Activated CD4-positive, alpha-beta T cell treated with anti-CD3 and anti-CD28 coated beads for 24 hours (primary cell): ENCODE measurements at places on chromosomes 6 and 20.

DNA sequence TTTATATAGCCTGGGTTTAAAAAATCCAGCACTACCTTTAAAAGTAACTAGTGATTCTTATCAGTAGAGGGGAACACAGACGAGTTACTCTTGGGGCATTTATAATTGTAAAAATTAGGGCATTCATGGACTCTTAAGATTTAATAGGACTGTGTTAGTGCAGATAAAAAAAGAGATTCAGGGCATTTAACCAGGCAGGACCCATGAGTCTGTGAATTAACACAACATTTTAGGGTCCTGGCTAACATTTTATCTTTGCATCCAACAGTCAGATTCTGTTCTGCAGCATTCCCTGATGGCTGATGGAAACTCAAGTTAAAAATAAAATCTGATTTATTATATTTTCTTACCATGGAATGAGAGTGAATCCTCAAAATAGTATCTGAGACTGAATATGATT lies 774.3 kb downstream of the PHF3 start:
- no peak for DNase-seq

GRCh38 chr6:136401749-136402148 lies 112.1 kb upstream of the BCLAF1 start:
- DNase-seq = no peak

GRCh38 chr20:44835661-44836221 lies 25.4 kb upstream of the RIMS4 start:
- DNase-seq = no peak

GRCh38 chr6:105644073-105644489 lies 241.2 kb upstream of the PREP start:
- DNase-seq = no peak

GRCh38 chr6:111564482-111564945 lies 41.2 kb downstream of the TRAF3IP2 start:
- no peak for DNase-seq

- DNase-seq = no peak
Observed at GRCh38 chr6:11592294-11592906, 54.9 kb downstream of the TMEM170B start.

DNA sequence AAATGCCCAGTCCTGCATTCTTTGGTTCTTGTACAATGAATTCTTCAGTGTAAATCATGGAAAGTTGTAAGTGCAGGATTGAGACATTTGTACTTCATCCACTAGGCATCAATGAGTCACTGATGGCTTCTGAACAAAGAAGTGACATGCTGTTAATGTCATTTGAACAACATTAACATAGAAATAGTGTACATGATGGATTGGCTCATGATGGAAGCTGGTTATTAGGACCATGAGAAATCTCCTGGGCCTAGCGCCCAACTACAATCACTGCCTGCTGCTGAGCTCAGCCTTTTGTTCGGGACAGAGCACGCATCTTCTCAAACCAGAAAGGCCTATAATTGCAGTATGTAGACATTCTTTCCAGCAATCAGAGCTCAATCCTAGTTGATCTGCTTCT lies 316.8 kb upstream of the TSHZ2 start:
- no peak for DNase-seq

- no peak for DNase-seq
Observed at GRCh38 chr20:38114353-38114791, 50.7 kb downstream of the TGM2 start.

DNA sequence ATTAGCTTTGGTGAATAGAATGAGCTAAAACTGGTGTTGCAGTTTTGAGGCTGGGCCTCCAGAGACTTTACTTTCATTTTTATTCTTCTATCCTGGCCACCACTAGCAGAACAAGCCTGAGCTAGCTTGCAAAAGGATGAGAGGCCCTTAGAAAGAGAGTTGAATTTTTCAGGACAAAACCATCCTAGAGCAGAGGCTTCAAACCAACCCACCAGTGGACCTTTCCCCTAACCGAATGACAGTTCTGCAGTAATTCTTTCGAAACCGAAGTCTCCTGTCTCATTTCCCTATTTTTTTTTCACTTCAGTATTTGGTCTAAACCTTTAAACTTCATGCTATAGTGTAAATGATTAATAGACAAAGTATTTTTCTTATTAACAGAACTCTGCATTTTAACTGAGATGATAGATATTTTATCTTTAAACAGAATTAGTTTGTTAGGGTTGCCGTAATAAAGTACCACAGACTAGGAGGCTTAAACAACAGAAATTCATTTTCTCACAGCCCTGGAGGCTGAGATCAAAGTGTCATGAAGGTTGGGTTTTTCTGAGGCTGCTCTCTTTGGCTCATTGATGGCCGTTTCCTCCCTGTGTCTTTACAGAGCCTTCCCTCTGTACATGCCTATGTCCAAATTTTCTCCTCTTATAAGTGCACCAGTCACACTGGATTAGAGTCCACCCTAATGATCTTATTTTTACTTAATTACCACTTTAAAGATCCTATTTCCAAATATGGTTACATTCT lies 80.6 kb upstream of the PAK5 start:
- DNase-seq = no peak

GRCh38 chr6:157699777-157700636 lies 123.0 kb upstream of the SNX9 start:
- DNase-seq = no peak

DNA sequence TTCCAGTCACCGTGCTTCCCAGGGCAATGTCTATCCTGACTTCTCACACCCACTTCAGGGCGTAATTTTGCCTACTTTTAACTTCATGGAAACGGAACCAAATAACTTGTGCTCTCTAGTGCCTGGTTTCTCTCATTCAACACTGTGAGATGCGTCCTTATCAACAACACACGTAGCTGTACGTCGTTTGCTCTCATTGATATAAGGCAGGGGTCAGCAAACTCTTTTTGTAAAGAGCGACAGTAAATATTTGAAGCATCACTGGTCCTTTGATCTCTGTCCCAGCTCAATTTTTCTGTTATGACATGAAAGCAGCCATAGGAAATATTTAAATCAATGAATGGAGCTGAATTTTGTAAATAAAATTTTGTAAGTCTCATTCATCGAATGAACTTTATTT lies 239.3 kb upstream of the KCNG1 start:
- no peak for DNase-seq

GRCh38 chr6:36633915-36634314 lies 39.8 kb downstream of the SRSF3 start:
- no peak for DNase-seq

DNA sequence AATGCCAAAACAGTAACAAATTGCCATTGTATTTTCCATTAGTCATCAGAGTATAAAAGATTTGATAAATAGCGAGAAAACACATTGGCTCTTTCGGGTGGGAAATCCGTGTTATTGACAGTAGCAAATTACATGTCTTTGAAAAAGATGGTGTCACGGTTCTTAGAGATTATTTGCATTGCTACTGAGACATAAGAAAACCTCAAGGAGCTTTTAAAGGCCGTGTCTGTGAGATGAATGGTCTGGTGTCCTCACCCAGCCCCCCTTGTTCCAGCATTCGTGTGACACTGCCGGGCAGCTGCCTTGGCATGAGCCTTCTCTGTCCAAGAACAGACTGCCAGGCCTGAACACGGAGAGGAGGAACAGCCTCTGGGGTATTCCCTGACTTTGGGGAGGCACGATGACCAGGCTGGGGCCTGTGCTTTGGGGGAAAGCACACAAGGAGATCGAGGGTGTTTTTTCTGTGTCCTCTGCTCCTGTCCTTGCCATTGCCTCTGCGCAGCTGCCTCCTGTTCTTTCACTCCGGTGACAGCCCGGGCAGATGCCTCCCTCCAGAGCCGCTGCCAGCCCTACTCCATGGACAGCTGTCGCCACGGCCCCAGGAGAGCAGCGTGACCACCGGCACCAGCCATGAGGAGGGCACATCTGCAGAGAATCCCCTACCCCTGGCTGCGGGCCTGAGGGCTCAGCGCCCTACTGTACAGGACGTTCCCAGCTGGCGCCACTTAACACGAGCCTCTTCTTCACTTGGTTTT lies 167.7 kb upstream of the CDYL start:
- DNase-seq = no peak

- no peak for DNase-seq
Observed at GRCh38 chr6:36699348-36699747, 1.7 kb downstream of the RAB44 start.

DNA sequence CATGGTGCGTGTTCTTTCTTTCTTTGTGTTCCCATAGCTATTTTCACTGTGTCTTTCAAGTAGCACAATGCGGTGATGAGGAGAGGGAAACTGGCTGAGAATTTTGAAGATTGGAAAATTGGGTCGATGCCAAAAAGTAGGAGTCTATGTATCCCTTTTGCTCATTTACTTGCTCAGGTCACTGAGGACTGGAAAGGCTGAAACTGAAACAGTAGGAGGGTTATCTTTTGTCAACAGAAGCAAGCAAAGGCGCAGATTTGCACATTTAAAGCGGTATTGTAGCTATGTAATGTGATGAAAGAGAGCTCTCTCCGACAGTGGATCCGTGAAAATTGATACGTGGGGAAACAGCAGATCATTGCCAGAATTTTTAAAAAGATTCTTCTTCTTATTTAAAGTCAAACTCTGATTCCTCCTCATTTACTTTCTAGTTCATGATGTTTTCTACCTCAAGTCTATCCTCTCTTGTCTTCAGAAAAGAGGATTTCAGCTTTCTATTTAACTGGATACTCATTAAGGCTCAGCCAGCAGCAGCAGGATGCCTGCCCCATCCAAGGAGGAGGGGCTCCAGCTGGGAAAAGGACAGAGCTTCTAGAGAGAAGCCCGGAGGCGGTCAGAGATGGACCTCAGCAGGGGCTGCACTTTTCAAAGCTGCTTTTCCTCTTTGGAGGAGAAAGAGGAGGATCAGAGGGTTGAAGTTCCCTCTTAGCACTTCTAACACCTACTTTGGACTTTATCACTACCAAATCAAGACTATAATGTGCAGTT lies 15.9 kb upstream of the FYN start:
- no peak for DNase-seq

DNA sequence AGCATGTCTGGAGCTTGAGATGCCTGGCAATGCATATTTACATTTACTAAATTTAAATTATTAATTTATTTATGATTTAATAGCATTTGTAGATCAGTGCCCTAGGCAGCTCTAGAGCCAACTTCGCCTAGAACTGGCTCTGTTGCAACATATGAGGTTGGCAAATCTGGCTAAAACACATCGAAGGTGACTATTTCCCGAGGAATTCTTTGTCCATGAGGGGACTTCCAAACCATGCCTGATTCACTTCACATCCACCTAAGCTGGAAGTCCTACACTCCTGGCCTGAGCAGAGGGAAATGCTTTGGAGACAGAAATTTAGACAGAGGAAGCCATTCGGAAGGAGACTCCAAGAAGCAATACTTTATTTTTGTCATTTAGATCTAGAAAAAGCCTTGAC lies 211.0 kb upstream of the ARG1 start:
- DNase-seq = no peak

GRCh38 chr6:128252341-128253176 lies 267.8 kb downstream of the PTPRK start:
- peak; percentile 1 for DNase-seq

DNA sequence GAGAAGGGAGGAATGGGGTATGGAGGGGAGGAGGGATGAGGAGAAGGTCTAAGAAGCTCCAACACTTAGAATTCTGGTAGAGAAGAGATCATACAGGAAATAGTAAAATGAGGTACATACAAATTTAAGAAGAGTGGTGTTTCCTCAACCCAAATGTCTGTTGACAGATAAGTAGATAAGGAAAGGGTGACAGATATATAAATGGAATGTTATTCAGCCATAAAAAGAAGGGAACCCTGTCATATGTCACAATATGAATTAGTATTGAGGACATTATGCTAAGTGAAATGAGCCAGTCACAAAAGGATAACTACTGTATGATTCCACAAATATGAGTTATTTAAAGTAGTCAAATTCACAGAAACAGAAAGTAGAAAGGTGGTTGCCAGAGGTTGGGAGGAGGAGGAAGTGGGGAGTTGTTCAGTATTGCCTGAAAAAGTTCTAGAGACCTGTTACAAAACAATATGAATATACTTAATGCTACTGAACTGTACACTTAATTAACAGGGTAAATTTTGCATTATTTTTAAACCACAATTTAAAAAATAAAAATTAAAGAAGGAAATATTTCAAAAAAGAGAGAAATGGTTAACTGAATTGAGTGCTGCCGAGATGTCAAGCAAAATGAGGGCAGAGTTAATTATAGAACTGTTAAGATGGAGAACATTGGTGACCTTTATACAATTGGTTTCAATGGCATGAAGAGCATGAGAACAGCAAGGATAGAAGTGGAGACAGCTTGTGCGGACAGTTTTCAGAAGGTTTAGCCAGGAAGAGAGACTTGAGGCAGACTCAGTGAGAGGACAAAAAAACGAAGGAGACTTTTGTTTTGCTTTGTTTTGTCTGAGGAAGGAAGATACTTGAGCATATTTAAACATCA lies 47.6 kb upstream of the ADGRF4 start:
- no peak for DNase-seq

DNA sequence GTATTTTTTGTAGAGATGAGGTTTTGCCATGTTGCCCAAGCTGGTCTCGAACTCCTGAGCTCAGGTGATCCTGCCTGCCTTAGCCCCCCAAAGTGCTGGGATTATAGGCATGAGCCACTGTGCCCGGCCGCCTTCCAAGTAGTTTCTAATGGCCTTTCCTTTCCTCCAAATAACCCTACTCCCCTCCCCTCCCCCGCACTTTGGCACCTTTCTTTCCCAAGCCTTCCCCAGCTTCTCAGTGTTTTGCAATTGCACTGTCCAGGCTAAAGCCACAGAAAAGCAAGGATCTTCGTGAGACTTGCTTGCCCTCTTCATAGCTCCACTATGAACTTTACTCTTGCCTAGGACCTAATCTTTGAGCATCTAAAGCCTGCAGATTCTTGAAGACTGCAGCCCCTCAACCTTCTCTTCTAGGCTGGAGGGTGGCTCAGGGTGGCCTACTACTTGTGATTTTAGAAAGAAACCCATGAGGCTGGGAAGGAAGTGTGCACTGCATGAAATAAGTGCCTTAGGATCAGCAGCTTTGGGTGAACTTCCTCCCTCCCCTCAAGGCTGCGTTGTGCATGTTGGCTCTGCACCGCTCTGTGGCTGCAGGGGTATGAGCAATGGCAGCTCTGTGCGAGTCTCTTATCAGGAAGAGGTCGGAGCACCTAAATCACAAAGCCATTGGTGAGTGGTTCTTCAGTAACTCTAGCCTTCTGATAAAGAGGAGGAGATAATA lies 152.4 kb upstream of the SNX9 start:
- DNase-seq = no peak

GRCh38 chr6:44446626-44447300 lies 59.3 kb downstream of the CDC5L start:
- DNase-seq = no peak

GRCh38 chr20:50136822-50137599 lies 16.5 kb downstream of the PEDS1 start:
- DNase-seq = no peak

DNA sequence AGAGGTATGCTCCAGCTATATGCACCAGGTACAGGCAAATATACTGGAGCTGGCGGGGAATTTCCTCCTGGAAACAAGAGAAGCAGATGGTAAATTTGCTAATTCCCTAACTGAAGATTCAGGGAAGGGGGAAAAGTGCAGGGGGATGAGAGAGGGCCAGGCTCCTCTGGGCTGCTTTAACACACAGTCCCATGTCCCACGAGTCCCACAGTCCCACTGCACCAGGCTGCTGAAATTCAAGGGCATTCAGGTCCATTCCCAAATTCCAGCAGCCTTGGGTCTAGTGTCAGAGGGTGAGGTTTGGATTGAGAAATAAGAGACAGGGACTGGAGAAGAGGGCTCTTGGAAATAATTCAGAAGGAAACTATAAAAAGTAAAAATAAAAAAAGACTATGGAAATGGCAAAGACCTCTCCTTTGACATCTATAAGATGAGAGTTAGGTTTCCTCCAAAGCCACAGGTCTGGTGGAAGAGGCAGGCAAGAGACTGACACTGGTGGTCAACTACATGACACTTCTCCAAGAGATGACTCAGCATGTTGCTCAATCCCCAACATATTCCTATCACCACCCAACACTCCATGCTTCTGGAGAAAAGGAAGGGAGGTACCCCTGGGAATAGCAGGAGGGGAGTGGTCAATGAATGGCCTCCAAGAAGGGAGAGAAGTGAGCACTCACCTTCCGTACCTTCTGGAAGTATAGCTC lies 69.2 kb downstream of the TRAM2 start:
- DNase-seq = no peak
